ENCODE measurements at places on chromosomes 7 and 10. TPM values are rescaled to one million over a fixed set of nuclear protein-coding genes. Genes with fewer than 3 reads are reported as not detected.

The COPG2 gene
- total RNA-seq: 51.3 TPM

DNA sequence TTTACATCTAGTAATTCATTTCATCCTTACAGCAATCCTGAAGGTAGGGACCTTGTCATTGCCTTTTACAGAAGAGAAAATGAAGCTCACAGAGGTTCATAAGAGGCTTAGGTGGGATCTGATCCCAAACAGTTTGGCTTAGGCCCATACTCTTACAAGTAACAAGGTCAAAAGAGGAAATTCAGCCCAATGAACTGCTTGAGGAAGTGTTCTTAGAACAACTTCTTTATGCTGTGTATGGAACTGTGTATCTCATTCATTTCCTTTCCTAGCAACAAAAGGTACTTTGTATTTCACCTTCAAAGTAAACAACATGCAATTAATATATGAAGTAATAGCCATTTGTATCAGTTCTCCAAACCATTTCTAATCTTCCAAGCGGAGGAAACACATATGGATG is 79.3 kb downstream of the AVL9 start:
- no peak overlapping the region for H3K4me3 ChIP-seq
- H3K27ac ChIP-seq: no peak overlapping the region
- no peak for DNase-seq
- no peaks in the 10 kb centered on the region for H3K4me1 ChIP-seq
- H3K27me3 ChIP-seq: no peaks in the 10 kb centered on the region

The XRCC2 gene
- total RNA-seq: 34.0 TPM

The IFIT5 gene
- 2.6 TPM for total RNA-seq

The ACTL6B gene
- total RNA-seq: 2.1 TPM

- no peaks in the 10 kb centered on the region for H3K27me3 ChIP-seq
- H3K27ac ChIP-seq: no peak overlapping the region
- no peak for DNase-seq
- H3K4me1 ChIP-seq: peaks cover 25% of the 10 kb centered on the region
- no peak overlapping the region for H3K4me3 ChIP-seq
These were observed 97.0 kb downstream of the C10orf105 start for GRCh38 chr10:71622616-71623015.

DNA sequence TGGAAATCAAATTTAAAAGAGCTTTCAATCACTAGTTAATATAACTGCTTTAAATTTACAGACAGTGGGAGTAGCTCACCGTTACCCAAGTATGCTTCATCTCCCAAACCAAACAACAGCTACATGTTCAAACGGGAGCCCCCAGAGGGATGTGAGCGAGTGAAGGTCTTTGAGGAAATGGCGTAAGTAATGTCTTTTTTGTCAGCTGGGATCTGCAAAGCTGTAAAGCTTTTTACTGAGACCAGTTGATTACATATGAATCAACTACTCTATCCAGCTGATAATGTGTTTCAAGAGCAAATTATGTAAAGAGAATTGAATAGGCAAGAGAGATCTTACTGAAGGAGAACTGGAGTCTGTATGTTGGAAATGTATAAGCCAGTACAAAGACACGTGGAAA is 116.2 kb downstream of the GLCCI1 start:
- H3K4me3 ChIP-seq: no peak overlapping the region
- H3K27me3 ChIP-seq: peaks cover 1% of the 10 kb centered on the region

DNA sequence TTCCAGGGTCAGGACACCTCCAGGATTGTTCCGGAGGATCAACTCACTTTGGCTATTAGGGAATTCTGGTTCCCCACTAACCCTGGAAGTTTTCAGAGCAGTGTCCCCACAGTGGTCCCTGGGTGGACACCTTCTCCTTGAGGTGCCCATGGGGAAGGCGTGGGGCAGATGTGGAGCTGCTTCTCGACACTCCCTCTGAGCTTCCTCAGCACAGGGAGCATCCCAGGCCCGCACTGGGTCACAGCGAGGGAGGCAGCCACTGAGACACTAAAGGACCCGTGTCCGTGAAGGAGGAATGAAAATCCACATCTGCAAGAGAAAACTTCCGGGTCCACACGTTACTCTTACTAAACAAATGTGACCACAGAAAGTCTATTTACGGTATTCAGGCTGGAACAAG is 48.2 kb upstream of the MNX1 start:
- no peak overlapping the region for H3K27ac ChIP-seq
- H3K4me3 ChIP-seq: no peak overlapping the region
- no peaks in the 10 kb centered on the region for H3K36me3 ChIP-seq

The TDRD1 gene
- total RNA-seq: 0.92 TPM

DNA sequence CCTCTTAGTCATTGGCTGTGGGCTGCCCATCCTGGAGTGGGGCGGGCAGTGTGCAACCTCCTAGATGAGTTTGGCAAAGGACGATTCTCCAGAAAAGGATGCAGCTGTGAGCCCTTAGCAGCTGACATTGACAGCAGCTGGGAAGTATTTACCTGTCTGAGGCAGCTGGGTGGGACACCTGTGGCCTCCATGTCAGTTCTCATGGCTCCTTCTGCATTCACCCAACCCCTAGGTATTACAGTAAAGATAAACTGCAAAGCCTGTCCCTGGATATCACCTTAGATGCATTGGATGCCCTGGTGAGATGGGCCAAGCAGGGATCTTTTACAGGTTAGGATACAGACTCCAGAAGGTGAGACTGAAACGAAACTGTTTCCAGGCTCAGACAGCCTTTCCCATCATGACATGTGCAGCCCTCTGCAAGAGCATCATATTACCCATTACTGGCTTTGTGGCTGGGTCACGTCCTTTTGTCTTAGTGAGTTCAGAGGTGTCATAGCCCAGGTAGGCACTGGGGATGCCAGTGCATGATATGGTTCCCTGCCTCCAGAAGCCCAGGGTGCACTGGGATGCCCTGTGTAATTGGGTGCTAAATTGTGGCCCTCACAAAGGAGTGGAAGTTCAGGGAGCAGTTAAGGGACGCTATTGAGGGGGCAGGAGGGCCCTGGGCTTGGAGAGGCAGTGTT is 28.9 kb downstream of the MINDY4 start:
- H3K27ac ChIP-seq: no peak overlapping the region
- H3K36me3 ChIP-seq: no peaks in the 10 kb centered on the region
- peak; percentile 22 for DNase-seq
- no peaks in the 10 kb centered on the region for H3K27me3 ChIP-seq
- no peaks in the 10 kb centered on the region for H3K4me1 ChIP-seq

GRCh38 chr7:72275382-72276070 is 136.6 kb downstream of the CALN1 start:
- no peak for DNase-seq
- H3K4me1 ChIP-seq: no peaks in the 10 kb centered on the region
- H3K4me3 ChIP-seq: no peak overlapping the region
- no peak overlapping the region for H3K27ac ChIP-seq
- no peaks in the 10 kb centered on the region for H3K27me3 ChIP-seq
- no peaks in the 10 kb centered on the region for H3K36me3 ChIP-seq

DNA sequence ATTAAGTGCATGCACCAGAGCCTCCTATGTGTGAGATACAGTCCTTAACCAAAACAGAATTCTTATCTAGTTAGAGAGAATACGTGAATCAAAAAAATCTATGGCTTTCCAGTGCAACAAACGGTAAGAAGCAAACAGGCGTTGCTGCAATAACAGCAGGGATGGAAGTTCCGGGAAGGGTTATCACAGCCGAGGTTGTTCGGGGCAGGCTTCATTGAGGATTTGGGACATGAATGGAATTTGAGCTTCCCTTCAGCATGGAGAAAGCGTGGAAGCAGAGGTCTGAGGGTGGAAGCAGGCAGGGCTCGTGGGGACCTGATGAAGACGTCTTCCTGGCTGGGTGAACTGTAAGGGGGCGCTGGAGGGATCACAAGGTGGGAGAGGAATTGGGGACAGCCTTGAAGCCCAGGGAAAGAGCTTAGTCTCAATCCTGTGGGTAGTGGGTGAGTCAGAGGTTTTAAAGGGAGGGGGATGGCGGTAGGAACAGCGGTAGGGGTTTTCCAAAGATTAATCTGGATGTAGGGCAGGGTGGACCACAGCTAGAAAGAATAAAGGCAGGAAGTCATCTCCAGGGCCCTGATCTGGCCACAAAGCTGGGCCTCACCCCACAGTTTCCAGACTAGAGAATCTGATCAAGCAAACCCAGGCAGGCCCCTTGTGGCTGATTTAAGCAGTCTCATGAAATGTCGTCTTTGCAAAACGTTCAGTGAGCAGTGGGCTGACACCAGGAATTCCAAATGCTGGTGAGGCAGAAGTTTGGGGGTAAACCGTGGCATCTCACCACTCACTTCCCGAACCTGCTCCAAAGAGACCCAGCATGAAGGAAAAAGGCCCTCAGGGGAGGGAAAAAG is 65.1 kb downstream of the CALML3 start:
- no peak overlapping the region for H3K4me3 ChIP-seq
- H3K27ac ChIP-seq: no peak overlapping the region
- no peaks in the 10 kb centered on the region for H3K36me3 ChIP-seq
- no peak for DNase-seq
- peaks cover 24% of the 10 kb centered on the region for H3K4me1 ChIP-seq
- H3K27me3 ChIP-seq: no peaks in the 10 kb centered on the region

The SND1 gene
- total RNA-seq: 290 TPM

The TSPAN15 gene
- total RNA-seq: 11.6 TPM

GRCh38 chr7:5634107-5634950 is 147.1 kb downstream of the RNF216 start:
- no peaks in the 10 kb centered on the region for H3K27me3 ChIP-seq
- no peaks in the 10 kb centered on the region for H3K36me3 ChIP-seq
- no peak overlapping the region for H3K27ac ChIP-seq
- peaks cover 14% of the 10 kb centered on the region for H3K4me1 ChIP-seq

The SRRM3 gene
- total RNA-seq: 17.4 TPM

DNA sequence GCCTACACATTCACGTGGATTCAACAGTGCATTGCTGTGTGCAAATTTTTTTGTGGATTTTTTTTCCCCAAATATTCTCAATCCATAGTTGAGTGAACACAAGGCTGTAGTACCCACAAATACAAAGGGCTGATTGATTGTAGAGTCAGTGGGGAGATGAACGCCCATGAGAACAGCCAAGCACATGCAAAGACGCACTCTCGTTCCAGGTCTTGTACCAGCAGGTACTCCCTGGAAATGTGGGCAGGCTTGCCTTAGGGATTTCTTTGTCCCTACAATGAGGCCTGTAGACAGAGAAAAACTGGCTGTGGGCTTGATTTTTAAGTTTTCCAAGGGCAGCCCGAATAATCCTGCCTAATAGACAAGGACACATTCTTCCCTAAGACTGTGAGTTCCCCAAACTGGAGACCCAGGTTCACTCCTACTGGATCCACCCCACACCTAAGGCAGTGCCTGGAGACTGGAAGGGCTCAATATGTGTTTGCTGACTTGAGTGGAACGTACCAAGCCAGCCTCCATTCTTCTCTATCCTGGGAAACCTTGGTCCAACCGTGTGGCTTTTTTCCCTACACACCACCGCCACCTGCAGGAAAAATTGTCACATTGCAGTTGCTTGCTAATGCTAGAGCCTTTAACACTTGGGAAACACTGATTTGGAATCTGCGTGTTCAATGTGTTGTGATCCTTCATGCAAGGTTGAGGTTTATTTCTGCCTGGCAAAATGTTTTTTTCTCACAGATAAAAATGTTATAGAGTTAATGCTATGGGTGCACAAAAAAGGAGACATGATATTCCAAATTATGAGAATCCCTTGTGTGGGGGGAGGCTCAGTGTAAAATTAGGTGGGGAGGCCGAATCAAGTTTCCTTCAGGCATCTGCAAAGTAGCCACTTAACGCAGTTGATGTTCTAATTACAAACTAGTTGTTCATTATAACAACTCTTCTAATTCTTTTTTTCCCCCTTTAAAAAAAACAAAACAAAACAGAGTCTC is 49.3 kb downstream of the PPP1R17 start:
- no peak overlapping the region for H3K27ac ChIP-seq
- no peak overlapping the region for H3K4me3 ChIP-seq
- H3K27me3 ChIP-seq: no peaks in the 10 kb centered on the region
- peak; percentile 87 for DNase-seq
- H3K4me1 ChIP-seq: no peaks in the 10 kb centered on the region
- no peaks in the 10 kb centered on the region for H3K36me3 ChIP-seq

GRCh38 chr10:57593983-57594573 is 673.6 kb downstream of the IPMK start:
- no peaks in the 10 kb centered on the region for H3K27me3 ChIP-seq
- no peak overlapping the region for H3K27ac ChIP-seq

DNA sequence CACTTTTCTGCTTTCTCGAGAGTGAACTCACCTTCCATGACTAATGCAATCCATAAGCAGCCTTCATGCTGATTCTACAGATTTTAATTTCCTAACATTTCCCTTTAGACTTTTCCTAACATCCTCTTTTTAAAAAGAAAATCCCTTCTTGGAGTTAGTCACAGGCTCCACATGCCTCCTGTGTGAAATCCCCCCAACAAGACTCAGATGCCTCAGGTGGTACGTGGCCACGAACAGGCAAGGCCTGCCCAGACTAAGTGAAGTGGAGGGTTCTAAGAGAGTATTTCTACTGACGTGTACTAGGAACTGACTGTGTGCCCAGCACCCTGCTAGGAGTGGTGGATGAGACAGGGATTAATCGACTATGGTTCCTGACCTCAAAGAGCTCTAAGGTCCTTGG is 125.9 kb upstream of the HPS1 start:
- no peaks in the 10 kb centered on the region for H3K27me3 ChIP-seq
- no peak overlapping the region for H3K27ac ChIP-seq
- no peaks in the 10 kb centered on the region for H3K36me3 ChIP-seq
- no peaks in the 10 kb centered on the region for H3K4me1 ChIP-seq

GRCh38 chr7:88217675-88218428 is 2.0 kb downstream of the SRI start:
- peak overlapping the region; percentile 19 for H3K4me3 ChIP-seq
- H3K4me1 ChIP-seq: peaks cover 10% of the 10 kb centered on the region
- H3K27me3 ChIP-seq: no peaks in the 10 kb centered on the region
- no peak overlapping the region for H3K27ac ChIP-seq

DNA sequence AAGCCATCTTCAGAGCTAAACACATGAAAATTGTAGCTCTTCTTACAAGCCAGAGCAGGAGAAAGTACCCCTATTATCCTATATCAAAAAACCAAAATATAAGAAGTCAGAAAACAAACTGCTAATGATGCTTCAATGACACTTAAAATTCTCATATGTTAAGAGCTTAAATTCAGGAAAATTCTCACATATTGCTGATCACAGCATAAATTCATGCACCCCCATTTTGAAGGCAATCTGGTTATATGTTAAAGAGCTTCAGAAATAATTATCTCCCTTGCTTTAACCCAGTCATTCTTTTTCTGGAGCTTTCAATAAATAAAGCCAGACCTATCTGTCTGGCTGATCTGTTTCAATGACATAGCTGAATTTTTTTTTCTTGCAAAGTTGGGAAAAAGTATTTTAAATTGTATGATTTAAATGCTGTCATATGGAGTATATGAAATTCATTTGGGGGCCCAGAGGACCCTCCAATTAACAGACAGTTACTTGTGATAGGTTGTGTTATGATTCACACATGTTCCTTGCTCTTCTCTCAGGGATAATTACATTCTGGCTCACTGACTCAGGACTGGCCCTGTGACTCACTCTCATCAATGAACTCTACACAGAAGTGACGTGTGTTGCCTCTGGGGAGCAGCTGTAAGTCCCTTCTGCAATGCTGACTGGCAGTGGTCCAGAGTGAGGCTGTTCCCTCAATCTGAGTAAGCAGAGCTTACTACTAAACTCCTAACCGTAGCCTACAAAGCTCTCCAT is 85.2 kb downstream of the HGF start:
- DNase-seq: no peak
- H3K4me1 ChIP-seq: peaks cover 4% of the 10 kb centered on the region
